G401 (cell line): ENCODE measurements at places on chromosomes 11 and 22.

GRCh38 chr11:68707527-68707926 lies 23.2 kb downstream of the GAL start:
- DNase-seq: no peak

GRCh38 chr11:3217818-3218482 lies 663 bp downstream of the MRGPRG start:
- DNase-seq: no peak

DNA sequence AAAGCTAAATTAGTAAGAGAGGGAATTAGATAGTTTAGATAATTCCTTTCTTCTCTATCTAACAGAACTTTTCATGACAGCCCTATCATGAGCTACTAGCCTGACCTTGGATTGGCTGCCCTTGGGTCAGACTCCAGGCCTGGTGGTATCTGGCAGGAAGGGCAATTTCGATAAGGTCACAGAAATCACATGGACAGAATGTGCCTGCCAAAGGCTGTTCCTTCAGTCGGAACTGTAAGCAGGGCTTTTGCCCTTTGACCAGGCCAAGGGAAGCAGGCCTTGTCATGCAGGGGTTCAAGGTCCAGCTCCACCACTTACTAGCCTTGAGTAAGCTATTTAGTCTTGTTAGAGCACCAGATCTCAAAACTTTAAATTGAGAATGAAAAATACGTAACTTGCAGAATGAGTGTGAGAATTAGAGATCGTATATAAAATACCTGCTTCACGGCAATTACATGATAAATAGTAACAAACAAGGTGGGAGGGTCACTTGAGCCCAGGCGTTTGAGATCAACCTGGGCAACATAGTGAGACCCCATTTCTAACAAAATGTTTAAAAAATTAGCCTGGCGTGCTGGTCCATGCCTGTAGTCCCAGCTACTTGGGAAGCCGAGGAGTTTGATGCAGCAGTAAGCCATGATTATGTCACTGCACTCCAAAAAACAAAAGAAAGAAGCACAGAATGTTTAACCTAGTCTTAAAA lies 60.8 kb upstream of the SC5D start:
- no peak for DNase-seq

- no peak for DNase-seq
Measured at GRCh38 chr11:12152321-12152720, 41.9 kb downstream of the MICAL2 start.

DNA sequence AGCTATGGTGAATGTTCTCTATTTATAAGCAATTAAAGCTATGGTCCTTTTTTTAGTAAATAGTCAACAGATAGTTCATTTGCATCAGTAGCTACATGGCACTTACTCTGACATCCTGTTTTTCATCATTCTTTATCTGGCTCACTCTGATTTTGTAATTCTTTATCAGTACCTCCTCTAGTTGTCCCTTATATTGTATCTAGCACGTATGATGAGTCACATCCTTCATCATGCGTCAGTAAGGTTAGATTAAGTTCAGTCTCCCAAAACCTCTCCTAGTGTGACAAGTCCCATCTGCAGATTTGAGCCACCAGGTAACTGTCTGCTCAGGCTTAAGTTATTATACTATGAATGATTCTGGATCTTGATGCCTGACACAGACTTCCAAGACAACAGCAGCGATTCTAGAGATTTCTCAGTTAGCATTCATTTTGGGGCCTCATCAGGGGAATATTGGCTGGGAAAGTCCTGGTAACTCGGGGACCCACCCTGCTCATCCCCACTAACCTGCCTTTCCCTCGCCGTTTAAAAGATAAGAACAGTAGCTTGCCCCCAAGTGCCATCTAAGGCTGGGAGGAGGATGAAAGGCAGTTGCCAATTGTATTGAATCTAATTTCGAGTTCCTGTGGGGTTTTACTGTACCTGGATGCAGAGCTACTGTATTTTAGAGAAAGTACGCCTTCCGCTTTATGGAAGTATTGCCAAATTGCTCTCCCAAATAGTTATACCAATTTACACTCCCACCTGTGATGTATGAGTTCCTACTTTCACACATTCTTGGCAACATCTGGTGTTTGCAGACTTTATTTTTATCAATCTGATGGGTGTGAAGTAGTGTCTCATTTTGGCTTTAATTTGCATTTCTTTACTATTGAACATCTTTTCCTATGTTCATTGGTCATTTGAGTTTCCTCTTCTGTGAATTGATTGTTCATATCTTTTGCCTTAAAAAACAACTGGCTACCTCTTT lies 55.9 kb downstream of the ZC3H12C start:
- DNase-seq: no peak
